Regular cardiac myocyte (primary cell): ENCODE measurements at places on chromosomes 3 and 15. TPM values are rescaled to one million over a fixed set of nuclear protein-coding genes. Genes with fewer than 3 reads are reported as not detected.

The SQOR gene
- 91.1 and 113 TPM in 2 replicates for total RNA-seq

The NANOGP8 gene
- total RNA-seq, result not detected in 2 replicates

The ARHGEF26 gene
- total RNA-seq, result 1.1 and 4.0 TPM in 2 replicates

The SMAD6 gene
- 20.1 and 24.0 TPM in 2 replicates for total RNA-seq

The RAP2B gene
- 29.3 and 34.3 TPM in 2 replicates for total RNA-seq

The CGNL1 gene
- total RNA-seq, result 3.1 and 3.7 TPM in 2 replicates

The BDH1 gene
- total RNA-seq, result 1.4 and 1.5 TPM in 2 replicates

The C2CD4B gene
- 0.19 and 0.28 TPM in 2 replicates for total RNA-seq

The ANKRD34C gene
- total RNA-seq, result not detected in 2 replicates

The AMT gene
- 0.38 and 0.85 TPM in 2 replicates for total RNA-seq

The SNX33 gene
- 15.3 and 28.2 TPM in 2 replicates for total RNA-seq

The ZBED2 gene
- total RNA-seq, result under 0.01 and 0.19 TPM in 2 replicates

The LINGO1 gene
- 0.19 and 0.28 TPM in 2 replicates for total RNA-seq

The CILP gene
- under 0.01 TPM in 1 of 2 replicates, not detected in the other for total RNA-seq

The GOLGA8N gene
- total RNA-seq, result 1.3 and 9.3 TPM in 2 replicates

The NLGN1 gene
- 5.9 and 6.1 TPM in 2 replicates for total RNA-seq

The SEMA3B gene
- 1.2 and 2.8 TPM in 2 replicates for total RNA-seq

The ATP13A5 gene
- total RNA-seq, result not detected in 2 replicates

The OSTN gene
- 8.7 and 10.4 TPM in 2 replicates for total RNA-seq
